Activated T-helper 1 cell treated with anti-CD3 and anti-CD28 coated beads, Interleukin-2, amount 50 U/mL, for 16 hours (primary cell): ENCODE measurements at places on chromosomes 11 and 22.

DNA sequence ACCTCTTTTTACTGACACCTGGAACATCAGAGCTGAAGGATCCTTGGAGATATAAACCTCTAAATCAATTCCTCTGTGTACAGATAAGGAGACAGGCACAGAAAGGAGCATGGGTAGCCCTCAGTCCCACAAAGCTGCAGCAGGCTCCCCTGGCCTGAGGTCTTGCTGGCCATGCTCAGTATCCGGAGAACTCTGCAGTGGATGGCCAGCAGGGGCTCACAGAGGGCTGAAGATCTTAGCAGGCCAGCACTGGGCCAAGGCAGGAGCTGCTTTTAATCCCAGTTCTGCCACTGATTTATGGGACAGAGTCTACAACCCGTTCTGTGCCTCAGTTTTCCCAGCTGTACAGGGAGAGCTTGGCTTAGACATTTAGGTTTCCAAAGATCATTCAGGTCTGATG, 52.6 kb upstream of the LRRC32 start:
- no peak for DNase-seq

- DNase-seq = no peak
These were observed 607.4 kb downstream of the NTM start for GRCh38 chr11:131977854-131978253.

DNA sequence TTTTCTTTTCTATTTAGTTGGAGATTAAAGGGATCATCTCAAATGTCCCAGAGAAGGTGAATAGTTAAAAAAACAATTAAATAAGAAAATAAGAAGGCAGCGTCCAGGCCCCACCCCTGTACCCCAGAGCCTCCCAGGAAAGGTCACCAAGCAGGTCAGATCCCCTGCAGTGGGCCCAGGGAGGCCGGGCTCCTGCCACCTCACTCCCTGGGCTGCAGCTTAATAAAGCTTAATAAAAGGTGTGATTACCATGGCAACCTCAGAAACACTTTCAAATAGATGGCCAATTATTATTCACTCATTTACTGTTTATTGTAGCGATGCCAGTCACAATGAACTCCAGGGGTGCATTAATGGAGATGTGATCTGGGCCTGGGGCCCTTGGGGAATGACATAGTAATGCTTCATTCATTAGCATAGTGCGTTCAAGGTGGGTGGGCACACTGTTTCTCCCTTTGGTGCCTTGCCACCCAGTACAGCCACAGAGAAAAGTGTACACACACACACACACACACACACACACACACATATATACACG, 386.2 kb downstream of the CADM1 start:
- no peak for DNase-seq

GRCh38 chr11:85295694-85296271, 331.4 kb downstream of the DLG2 start:
- no peak for DNase-seq

DNA sequence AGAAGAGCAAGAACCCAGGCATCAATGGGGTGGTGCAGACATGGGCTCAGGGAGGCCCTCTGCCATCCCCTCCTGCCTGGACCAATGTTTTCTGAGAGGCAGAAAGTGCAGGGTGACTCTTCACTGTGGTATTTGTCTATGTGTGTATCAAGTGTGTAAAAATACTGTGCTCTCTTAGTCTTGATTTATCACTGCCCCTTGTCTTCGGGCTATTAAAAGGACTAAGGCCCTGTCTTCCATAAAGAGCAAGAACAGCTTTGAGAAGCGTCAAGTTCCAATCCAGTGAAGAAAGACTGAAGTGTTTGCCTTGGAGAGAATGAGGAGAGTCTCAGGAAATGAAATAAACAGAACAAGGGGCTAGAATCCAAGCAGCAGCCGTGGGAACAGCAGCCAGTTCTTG, 14.4 kb downstream of the PRSS23 start:
- no peak for DNase-seq

- DNase-seq = no peak
These were observed 37.0 kb downstream of the OSBP2 start for GRCh38 chr22:30731658-30732057.

- DNase-seq = no peak
These were observed 2.8 kb upstream of the BCO2 start for GRCh38 chr11:112172362-112172994.

DNA sequence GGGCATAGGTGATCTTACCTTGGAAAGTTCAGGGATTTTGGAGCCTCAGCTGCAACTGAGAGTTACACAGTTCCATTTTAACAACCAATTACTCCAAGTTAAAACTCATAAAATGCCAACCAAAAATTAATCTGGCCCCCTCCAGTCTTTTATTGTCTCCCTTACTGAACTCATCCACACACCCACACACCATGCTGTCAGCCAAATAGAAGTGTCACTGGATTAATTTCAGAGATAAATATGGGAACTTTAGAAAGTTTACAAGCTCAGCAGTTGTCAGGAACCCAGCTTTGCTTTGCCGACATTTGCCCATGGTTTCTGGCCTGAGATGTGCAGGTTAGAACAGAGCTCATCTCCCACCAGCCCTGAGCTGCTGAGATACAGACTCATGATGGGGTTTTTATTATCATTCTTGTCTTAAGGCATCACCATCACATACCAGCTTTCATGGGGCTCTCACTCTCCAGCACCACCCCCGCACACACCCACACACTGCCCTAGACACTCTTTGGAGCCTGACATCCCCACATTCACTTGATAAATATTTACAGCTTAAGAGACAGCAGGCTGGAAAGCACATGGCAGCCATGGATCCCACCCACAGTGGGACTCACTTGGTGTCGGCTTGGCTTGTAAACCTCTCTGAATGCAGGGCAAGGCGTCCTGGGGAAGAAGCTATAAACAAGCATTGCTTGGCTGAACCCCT, 23.7 kb upstream of the CTR9 start:
- no peak for DNase-seq

DNA sequence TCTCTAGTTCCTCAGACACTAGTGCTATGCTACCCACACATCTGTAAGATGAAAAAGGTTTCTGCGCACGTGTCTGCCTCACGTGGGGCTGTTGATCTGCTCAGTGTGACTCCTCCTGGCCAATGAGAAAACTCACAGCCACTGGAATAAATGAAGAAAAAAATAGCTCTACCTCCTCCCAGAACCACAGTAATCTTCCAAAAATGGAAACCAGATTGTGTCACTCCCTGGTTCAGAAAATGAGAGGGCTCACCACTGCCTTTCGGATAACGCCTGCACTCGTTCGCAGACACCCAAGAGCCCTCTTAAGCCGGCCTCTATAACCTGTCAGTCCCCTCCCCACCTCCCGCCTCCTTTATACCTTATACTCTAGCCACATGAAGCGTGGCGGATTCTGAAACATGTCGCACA, 5.1 kb downstream of the APBB1 start:
- DNase-seq = no peak

- DNase-seq = no peak
These were observed 1081.6 kb downstream of the BRD1 start for GRCh38 chr22:48745842-48746788.

GRCh38 chr22:46953968-46954765, 191.7 kb downstream of the TBC1D22A start:
- DNase-seq = no peak

GRCh38 chr11:6204706-6205105, 651 bp upstream of the C11orf42 start:
- DNase-seq = no peak
